ENCODE measurements at places on chromosomes 11 and 22. TPM values are rescaled to one million over a fixed set of nuclear protein-coding genes. Genes with fewer than 3 reads are reported as not detected.

DNA sequence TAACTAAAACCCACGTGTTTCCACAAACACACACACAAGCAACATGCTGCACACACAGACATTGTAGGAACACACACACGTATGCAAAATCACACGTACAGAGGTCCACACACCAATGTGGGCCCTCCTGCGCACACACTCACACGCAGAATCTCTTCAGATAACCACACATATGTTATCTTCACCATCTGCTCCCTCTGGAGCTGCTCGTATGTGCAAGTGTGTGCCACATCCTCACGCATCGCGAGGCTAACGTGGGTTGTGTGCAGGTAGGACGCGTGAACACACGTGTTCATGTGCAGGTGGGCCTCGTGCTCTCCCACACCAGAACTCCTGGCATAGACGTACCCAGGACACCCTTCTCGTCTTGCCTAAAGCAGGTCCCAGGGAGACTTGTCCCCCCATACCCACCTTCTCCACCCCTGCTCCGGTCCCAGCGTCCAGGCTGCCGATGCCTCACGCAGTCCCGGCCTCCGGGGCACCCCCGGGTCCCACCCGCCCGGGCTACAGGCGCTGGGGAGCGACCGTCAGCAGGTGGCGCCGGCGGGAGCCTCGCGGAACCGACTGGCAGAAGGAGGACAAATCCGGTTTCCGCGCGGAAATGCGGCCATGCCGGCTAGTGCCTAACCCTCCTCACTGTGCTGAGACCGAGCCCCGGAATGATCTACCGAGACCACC is 10.3 kb upstream of the IGSF9B start:
- no peak for DNase-seq

- DNase-seq = no peak
Measured at GRCh38 chr11:3137486-3138177, 27.5 kb downstream of the OSBPL5 start.

PTPRCAP gene
- not detected for total RNA-seq

PATL1 gene
- total RNA-seq = 29.7 TPM

- DNase-seq = peak; percentile 57
Measured at GRCh38 chr22:42473484-42474193, 41.4 kb upstream of the NFAM1 start.

VSIG10L2 gene
- not detected for total RNA-seq

GRCh38 chr22:49916831-49917230 is 1.4 kb downstream of the ALG12 start:
- DNase-seq = no peak

SYCE3 gene
- total RNA-seq = not detected

DNA sequence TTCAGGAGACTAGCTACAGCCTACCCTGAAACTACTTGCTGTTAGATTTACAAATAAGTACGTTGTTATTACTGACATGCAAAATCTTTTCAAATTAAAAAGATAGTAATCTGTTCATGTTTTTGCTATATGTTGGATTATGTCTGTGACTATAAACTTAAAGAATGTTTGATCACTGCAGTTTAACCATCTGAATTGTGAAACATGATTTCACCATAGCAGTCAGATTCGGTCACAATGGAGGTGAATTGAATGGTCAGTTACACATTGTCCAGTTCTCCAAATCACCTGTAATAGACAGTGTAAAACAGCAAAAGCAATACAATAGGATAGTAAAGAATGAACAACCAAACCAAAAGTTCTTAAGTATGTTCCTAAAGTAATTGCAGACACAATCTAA is 43.3 kb downstream of the CCDC83 start:
- DNase-seq = no peak

TRIM66 gene
- total RNA-seq = 7.4 TPM

GRCh38 chr11:73797457-73797856 is 9.8 kb downstream of the MRPL48 start:
- DNase-seq = no peak

GRCh38 chr22:38490915-38491314 is 15.2 kb downstream of the DDX17 start:
- peak; percentile 20 for DNase-seq

TCN1 gene
- total RNA-seq = not detected

DNA sequence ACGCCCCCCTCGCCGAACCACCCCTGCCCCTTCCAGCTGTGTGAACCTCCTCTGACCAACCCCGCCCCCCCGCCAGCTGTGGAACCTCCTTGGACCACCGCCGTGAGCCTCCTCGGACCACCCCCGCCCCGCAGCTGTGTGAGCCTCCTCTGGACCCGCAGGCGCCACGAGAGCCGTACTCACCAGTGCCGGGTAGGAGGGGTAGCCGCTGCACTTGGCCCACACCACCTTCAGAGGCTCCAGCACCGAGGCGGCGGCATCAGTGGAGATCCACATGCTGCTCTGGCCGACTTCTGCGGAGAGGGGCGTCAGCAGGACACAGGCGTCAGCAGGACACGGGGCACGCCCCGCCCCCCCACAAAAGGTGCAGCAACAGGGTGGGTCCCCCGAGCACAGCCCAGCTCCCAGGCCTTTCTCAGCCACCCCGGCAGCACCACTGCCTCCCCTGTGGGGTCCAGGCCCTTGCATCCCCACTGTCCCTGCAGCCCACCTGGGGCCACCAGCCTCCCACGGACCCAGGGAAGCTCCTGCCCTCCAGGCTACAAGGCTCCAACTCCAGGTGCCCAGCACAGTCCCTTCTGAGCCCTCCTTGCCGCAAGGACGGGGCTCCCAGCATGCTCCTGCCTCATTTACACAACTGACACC is 51.7 kb downstream of the BRD1 start:
- DNase-seq = no peak

GRCh38 chr11:84886344-84886743 is 740.8 kb downstream of the DLG2 start:
- peak; percentile 15 for DNase-seq

- no peak for DNase-seq
Measured at GRCh38 chr11:110928391-110928790, 216.2 kb upstream of the ARHGAP20 start.

DNA sequence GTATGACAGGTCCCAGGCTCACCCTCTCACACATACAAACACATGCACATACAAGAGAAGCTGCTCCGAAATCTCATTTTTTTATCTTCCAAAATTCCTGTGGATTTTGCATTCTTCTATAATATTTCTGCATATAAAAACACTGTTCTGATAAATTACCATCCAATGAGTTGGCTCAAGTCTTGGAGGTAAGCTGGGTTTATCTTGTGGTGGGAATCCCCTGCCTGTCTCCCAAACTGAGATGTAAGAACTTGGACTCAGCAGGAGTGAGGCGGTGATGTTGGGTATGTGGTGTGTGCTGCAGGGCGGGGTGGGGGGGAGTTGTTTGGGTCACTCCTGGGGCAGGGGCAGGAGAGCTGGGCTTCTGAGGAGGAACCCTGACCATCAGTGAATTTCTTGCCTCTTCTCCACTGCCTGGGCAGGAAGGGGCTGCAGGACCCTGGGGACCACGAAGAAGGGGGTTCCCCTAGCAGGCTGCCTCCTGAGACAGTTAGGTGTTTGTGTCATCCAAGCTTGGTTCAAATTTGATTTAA is 6.8 kb upstream of the P2RY6 start:
- no peak for DNase-seq

DNA sequence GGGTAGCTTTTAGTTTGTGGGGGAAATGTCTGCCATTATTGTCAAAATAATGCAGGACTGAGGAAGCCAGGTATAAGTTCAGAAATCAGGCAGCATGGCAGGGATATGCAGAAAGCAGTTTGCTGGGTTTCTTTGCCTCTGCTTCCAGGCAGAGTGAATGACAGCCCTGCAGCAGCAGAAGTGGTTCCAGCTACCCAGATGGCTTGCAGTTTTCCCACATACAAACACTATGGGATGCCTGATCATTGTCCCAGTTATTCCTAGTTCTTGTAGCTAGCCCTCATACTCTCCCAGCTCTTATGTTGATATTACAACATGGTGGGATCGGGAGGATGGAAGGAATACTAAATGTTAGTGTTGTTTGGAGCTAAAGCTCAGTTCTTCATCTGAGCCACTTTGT is 2.8 kb upstream of the DIXDC1 start:
- no peak for DNase-seq

GRCh38 chr11:86740628-86741483 is 59.5 kb upstream of the PRSS23 start:
- peak; percentile 94 for DNase-seq

GRCh38 chr11:35593143-35593542 is 25.1 kb upstream of the FJX1 start:
- peak; percentile 88 for DNase-seq

DNA sequence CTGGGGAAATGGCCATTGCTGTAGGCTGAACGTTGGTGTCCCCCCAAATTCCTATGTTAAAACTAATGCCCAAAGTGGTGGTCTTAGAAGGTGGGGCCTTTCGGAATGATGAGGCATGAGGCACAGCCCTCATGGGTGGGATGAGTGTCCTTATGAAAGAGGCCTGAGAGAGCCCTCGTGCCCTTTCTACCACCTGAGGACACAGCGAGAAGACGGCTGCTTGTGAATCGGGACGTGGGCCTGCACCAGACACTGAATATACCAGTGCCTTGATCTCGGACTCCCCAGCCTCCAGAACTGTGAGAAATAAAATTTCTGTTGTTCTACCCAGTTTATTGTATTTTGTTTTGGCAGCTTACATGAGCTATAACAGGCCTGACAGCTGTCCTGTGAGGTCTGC is 162.9 kb upstream of the B3GAT1 start:
- no peak for DNase-seq

- peak; percentile 53 for DNase-seq
Measured at GRCh38 chr11:102293873-102294601, 23.2 kb upstream of the BIRC3 start.

DNA sequence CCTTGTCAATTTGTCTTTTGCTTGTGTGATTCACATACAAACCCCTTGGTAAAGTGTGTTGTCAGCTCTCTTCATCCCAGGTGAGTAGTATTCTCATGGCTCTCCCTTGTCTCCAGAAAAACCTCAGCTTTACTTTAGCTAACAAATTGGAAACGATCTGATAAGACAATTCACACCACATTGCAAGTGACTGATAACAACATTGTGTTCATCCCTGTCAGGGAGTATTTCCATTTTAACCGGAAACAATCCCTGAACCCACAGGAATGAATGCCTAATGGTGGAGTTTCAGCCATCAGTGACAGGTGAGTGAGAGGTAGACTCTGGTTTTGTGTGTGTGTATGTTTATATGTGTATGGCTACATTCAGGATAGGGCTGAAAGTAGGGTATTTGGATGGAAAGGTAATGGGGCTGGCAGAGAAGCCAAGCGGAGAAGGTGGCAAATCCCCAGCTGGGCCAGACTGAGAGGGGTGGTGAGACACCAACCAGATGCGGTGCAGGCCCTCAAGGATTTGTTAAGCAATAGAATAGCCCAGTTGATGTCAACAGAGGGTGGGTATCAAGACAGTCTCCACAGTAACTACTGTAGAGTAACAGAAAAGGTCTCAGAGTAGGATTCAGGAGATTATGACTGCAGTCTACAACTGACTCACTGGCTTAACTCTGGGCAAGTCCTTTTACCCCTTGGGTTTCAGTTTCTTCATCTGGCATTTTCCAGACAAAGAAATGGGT is 7.6 kb downstream of the LRRC51 start:
- DNase-seq = no peak

DNA sequence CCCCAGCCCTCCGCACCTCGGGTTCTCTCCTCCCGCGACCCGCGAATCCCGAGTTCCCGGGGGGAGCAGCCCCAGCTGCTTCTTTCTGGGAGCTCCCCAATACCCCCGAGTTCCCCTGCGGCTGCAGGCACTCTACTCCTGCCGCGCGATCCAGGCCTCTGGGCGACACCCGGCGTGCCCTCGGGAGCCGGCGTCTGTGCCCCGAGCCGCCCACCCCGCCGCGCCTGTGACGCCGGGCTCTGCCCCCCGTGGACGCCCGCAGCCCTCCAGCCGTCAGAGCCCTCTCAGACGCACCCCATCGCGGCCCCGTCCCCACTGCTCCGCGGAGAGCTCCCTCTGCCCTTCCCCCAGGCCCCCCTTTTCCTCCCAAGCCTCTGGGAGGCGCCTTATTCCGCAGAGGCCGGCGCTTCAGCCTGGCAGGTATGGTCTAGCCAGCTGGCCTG is 422 bp downstream of the GLB1L2 start:
- DNase-seq = no peak

DNA sequence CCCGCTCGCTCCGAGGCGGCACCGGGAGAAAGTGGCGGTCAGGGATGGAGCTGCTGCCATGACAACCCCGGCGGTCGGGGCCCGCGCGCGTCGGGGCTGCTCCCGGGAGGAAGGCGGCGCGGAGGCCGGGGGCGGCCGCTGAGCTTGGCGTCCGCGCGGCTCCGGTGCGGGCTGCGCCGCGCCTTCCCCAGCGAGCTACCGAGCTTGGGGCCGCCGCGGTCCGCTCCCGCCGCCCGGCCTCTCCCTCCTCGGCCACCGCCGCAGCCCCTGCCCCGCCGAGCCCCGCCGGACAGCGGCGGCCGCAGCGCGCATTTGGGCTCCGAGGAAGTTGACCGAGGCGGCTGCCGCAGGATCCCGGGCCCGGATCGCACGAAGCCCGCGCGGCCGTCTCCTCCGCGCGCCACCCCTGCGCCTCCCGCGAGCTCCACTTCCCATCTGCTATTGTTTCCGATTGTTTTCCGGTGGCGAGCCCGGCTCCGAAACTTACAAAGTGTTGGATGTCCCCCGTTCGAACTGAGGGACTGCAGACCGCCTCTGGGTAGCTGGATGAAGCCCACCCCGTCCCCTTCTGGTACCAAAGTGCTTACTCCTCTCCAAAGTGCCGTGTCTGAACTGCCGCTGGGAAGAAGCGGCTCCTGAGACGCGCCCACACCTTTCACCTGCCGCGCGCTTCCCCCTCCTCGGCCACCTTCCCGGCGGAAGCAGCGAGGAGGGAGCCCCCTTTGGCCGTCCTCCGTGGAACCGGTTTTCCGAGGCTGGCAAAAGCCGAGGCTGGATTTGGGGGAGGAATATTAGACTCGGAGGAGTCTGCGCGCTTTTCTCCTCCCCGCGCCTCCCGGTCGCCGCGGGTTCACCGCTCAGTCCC is 540.3 kb downstream of the NTM start:
- no peak for DNase-seq

RBM4B gene
- 17.5 TPM for total RNA-seq

- no peak for DNase-seq
Measured at GRCh38 chr11:71208011-71208774, 44.2 kb downstream of the SHANK2 start.

OR52A1 gene
- not detected for total RNA-seq

DNA sequence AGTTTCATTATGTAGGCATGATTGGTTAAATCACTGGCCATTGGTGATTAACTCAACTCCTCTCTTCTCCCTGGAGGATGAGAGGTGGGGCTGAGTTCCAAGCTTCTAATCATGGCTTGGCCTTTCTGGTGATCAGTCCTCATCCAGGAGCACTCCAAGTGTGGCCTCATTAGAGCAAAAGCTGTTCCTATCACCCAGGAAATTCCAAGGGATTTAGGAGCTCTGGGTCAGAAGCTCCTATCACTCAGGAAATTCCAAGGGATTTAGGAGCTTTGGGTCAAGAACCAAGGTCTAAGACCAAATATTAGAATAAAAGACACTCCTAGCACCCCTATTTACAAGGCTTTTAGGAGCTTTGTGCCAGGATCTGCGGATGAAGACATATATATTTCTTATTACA is 168.0 kb upstream of the BDNF start:
- no peak for DNase-seq

DNA sequence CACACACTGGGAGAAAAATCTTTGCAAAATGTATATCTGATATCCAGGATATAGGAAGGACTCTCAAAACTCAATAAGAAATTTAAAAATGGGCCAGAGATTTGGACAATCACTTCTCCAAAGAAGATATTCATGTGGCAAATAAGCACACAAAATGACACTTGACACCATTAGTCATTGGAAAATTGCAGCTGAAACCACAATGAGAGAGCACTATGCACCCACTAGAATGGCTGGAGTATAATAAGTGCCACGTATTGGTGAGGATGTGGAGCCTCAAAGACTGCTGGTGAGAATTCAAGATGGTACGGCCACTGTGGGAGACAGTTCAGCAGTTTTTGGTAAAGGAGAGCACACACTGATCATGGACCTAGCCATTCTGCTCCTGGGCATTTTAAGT is 12.8 kb upstream of the OSBPL5 start:
- DNase-seq = peak; percentile 46

All from HFFc6 (cell line).